ENCODE measurements at places on chromosomes 7 and 10. TPM values are rescaled to one million over a fixed set of nuclear protein-coding genes. Genes with fewer than 3 reads are reported as not detected.

The H2BK1 gene
- not detected for total RNA-seq

The NUP42 gene
- total RNA-seq: 38.2 TPM

The INHBA gene
- total RNA-seq: not detected

The LRGUK gene
- 0.13 TPM for total RNA-seq

The GRID2IP gene
- not detected for total RNA-seq

The DHX32 gene
- total RNA-seq: 14.0 TPM

The GLUD1 gene
- 99.6 TPM for total RNA-seq

The TSPAN33 gene
- 2.8 TPM for total RNA-seq

The CAMK2B gene
- total RNA-seq: not detected

The PIP gene
- not detected for total RNA-seq

The SMIM30 gene
- total RNA-seq: 24.6 TPM

The JMJD1C gene
- 63.0 TPM for total RNA-seq

GRCh38 chr10:99832439-99832838 lies 50.0 kb downstream of the ABCC2 start:
- no peak for DNase-seq

GRCh38 chr7:74216361-74216761 lies 6.6 kb downstream of the LAT2 start:
- no peak for DNase-seq

DNA sequence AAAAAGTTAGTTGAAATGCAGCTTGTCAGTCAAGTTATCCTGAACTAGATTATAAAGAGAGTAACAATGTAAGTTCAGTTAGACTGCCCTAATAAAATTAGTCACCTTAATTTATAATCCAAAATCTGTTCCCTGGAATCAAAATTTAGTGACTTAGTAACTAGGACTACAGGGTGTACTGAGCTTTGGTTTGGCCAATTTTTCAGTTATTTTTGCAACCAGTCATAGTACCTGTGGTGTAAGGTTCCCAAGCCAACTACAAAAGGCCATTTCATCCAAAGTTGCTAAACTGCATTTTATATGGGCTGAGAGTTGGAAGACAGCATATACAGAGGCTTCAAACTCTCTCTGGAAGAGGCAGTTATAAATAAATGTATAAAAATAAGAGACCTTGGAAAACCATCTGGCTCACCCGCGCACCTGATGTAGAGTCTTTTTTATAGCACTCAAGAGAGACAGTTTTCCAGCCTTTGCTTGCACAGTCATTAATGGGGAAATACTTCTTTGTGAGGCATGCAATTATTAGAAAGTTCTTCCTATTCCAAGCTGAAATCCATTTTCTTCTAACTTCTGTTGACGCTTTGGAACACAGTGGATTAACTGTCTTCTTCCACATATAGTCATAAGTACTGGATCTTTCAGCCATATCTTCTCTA lies 59.2 kb downstream of the PUS7 start:
- no peak for DNase-seq

- DNase-seq: no peak
Measured at GRCh38 chr7:130947792-130948580, 214.0 kb upstream of the KLF14 start.

GRCh38 chr7:133776266-133776665 lies 350.9 kb upstream of the LRGUK start:
- no peak for DNase-seq

DNA sequence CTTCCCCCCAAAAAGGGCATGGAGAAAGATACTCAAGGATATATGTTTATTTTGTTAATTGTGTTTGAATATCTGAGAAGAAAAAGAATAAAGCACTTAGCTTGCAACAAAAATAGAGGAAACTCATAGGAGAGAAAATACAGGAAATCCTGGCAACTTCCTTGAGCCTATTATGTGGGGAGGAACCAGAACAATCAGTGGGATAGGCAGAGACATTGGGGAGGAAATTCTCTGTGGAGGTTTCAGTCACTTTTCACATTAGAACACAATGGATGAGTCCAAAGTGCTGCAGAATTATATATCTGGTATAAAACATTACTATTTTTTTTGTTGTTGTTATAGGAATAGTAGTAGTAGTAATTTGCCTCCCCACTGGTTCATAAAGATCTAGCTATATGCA lies 240.1 kb downstream of the THSD7A start:
- no peak for DNase-seq

DNA sequence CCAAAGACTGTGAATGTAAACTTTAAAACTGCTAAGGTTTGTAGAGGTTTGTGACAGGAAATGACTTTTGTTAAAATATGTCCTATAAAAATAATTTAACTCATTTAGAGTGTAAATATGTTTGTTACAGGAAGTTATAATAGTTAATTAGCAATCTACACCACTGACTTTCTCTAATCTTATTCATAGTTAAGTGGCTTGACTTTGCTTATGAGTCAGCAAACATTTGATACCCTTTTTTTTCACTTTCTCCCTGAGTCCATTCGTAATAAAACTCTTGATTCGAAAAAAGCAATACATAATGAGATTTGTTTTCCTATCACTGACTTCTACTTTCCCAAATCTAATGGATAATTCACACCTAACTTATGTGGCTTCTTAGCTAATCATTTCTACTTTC lies 317.7 kb upstream of the SEMA3C start:
- no peak for DNase-seq

GRCh38 chr7:103928581-103928980 lies 60.9 kb downstream of the RELN start:
- no peak for DNase-seq

- DNase-seq: peak; percentile 59
Measured at GRCh38 chr10:104308439-104308903, 29.8 kb downstream of the ITPRIP start.

DNA sequence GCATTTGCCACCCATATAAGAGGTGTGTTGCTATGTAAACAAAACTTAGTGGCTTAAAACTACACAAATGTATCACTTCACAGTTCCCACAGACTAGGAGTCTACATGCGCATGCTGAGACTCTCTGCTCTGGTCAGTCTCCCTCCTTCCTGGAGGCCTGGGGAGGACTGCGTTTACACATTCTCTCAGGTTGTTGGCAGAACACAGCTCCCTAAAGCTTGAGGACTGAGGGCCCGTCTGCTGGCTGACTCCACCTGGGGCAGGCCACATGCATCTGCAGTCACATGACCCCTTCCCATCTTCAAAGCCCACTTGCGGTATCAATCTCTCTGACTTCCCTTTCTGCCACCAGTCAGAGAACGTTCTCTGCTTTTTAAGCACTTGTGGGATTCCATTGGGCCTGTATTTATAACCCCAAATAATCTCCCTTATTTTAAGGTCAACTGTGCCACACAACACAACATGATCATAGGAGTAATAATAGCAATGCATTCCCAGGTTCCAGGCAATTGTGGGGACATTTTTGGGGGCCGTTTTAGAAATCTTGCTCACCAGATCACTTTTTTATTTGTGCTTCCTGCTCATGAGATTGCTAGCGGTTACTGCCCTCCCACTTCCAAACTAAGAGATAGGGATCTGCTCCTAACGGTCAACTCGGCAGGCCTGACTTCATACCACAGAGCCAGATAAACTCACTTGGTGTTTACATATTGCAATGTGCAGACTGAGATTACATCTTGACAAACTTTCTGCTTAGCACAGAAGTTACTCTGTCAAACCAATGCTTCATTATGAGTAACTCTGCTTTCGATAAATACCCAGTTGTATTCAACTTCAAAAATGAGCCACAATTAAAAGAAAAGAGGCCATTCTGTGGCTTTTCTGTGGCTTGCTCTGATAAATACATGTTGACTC lies 96.3 kb downstream of the ALOX5 start:
- DNase-seq: peak; percentile 74

DNA sequence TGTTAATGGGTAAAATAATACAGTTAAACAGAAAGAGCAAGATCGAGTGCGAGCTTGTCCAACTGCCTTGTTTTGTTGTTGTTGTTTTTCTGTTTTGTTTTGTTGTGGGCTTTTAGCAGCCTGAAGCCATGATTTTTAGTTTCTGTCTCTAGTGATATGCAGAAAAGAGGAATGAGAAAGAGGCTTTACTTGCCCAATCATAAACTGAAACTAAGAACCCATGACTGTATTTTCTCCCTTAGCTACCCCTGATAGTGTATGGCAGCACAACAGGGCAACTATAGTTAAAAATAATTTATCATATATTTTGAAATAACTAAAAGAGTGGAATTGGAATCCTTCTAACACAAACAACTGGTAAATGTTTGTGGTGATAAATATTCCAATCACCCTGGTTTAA lies 493.9 kb downstream of the GLRX3 start:
- no peak for DNase-seq

DNA sequence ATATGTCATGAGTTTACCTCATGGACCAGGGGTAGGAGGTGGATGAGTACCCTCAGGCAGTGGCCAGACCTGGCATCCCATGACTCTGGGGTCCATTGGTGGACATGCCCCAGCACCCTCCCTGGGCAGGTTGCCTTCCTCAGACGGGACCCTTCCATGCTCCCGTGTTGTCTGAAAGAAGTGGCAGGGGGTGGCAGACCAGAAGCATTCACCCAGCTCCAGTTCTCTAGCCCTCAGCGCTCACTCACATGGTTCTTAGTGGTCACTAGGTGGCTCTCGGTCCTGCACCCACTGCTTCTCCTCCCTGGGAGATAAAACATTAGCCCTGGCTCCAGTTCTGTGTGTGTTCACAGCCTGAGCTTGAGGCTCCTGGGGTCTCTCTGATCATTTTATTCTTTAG lies 6.0 kb downstream of the RBP3 start:
- DNase-seq: no peak

- DNase-seq: no peak
Measured at GRCh38 chr10:132859084-132859855, 73.3 kb upstream of the NKX6-2 start.

GRCh38 chr10:132133005-132133404 lies 53.7 kb upstream of the DPYSL4 start:
- DNase-seq: no peak

DNA sequence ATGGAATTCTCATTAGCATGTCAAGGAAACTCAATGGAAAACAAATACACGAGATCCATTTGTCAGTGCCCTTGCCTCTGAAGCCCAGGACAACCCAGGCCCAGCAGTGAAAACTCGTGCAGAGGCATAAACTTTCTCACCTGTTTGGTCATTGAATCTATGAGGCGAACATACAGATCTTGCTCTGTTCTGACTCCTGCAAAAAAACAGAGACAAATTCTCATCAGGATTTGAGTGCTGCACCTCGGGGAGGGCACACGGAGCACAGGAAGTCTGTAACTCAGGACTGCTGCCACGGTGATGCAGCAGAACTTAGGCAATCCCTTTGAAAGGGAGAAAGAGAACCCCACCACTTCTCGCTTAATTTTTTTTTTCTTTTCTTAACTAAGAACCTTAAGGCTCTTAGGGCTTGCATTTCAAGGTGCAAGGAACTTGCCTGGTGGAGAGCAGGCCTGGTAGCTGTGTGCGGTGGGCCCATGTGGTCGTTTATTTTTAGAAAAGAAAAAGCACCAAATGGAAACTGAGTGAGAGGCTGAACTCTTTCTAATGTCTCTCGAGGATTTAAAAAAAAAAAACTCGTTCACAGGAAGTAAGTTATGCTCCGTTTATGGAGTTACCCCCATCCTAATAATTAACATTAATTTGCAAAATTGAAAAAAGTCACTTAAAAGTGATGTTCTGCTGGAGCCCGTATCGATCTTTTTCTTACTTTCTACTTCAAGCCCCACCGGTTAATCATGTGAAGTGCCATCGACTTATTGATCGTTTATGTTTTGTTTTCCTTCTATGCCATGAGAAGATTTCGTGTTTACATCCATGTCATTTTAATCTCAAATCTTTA lies 1.8 kb downstream of the EBF3 start:
- no peak for DNase-seq

DNA sequence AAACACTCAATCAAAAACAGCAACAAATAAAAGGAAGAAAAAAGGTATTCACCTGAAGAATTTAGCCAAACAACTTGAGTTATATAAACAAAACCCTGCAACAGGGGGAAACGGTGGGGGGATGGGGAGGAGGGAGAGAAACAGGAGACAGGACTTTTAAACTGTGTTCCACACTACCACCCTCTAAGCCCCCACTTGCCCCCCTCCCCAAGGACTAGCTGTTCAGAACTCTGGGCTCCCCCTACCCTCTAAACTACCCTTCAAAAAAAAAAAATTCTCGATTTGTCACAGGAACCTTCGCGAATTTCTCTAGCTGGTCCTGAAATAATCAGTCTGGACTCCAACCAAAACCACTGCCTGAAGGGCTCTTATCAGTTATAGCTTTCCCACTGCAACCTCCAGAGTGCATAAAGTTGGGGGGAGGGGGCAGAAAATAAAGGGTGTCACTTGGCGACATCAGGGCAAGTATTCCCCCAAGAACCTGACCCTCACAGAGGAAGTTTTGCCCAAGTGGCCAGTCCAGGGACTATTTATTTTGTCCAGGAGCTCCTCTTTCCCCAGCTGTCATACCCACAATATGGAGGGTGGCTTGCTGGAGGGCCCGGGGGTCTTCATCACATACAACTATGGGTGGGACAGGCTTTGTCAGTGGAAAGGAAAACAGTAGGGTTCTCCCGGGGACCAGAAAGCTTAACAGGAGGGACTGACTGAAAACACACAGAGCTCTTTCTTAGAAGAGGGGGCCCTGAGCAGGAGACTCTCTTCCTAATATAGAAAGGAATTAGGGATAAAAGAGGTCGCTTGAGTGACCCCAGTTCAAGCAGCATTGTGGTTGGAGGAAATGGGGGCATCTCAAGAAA lies 1.3 kb downstream of the UBE2H start:
- peak; percentile 35 for DNase-seq

DNA sequence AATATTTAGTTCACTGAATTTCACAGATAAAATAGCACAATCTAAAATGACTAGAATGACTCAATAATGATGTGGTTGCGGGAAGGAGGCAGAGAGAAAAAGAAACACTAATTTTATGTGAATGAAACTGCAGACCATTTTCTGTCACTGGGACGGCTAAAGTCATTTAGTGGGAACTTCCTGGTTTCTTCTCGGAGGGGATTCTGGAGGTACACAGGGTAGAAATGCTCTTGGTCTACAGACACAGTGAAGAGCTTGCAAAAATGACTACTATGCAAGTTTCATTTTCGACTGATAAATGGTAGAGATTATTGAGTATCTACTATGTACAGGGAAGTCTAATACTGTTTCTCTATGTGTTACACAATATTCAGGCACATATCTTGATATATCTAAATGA lies 63.5 kb upstream of the LRRN3 start:
- DNase-seq: no peak

- DNase-seq: no peak
Measured at GRCh38 chr7:121480058-121480457, 84.0 kb upstream of the FAM3C start.

DNA sequence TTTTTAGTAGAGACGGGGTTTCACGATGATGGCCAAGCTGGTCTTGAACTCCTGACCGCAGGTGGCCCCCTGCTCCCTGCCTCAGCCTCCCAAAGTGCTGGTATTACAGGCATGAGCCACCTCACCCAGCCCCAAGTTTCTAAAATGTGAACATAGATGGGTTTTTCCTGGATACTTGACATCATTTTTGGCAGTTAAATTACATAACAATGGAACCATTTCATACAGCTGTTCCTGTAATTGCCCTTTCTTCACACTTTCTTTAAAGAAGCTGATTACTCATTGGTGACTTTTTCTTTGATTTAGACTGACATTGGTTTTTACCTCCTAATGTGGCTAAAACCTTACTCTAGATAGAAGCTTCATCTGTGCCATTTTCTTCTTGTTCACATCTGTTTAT lies 5.9 kb downstream of the ZKSCAN1 start:
- DNase-seq: no peak

All from activated CD8-positive, alpha-beta T cell treated with anti-CD3 and anti-CD28 coated beads, Interleukin-2, amount 10 ng/mL, durations not matched to agents 7 days and 5 days (primary cell).